ENCODE measurements at places on chromosomes 7 and 10. TPM values are rescaled to one million over a fixed set of nuclear protein-coding genes. Genes with fewer than 3 reads are reported as not detected.

The HEPACAM2 gene
- total RNA-seq, result not detected

DNA sequence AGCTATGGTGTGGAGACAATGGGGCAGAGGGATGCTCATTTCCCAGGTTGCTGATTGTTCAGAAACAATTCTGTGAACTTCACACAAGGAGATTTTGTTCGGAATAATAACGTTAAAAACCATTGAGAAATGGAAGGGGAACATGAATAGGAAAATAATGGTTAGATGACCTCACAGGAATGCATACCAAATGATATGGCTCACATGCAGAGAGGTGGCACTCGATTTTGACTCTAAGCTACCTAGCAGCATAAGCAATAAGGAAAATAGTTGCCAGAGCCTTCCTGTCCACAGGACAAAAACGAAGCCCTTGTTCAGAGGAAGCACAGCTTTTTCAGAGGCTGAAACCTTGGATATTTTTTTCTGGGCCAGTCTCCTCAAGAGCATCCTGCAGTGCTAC lies 293.1 kb downstream of the ZEB1 start:
- no peaks in the 10 kb centered on the region for H3K36me3 ChIP-seq
- no peak overlapping the region for H3K27ac ChIP-seq
- H3K4me3 ChIP-seq, result no peak overlapping the region
- no peaks in the 10 kb centered on the region for H3K4me1 ChIP-seq

The ETV1 gene
- total RNA-seq, result 15.8 TPM

GRCh38 chr7:28922624-28923331 lies 35.4 kb downstream of the TRIL start:
- no peaks in the 10 kb centered on the region for H3K4me1 ChIP-seq
- no peaks in the 10 kb centered on the region for H3K36me3 ChIP-seq
- H3K27ac ChIP-seq, result no peak overlapping the region
- H3K4me3 ChIP-seq, result no peak overlapping the region

DNA sequence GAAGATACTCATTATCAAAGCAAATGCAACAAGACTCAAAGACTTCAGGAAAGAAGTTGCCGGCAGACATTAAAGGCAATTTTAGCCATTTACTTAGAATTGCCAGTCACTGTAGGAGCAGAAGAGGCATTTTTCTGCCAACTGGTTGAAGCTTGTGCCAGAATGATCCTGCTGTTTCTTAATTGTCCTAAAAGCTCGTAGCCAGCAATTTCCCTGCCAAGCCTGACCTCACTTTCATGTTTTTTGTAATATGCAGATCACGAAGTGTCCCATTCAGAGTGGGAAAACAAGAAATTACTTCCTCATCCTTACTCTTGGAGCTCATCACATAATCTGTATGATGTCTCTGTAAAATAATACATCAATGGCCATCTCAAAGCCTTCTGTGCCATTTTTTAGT lies 130.9 kb upstream of the ANKRD1 start:
- no peaks in the 10 kb centered on the region for H3K36me3 ChIP-seq
- H3K4me3 ChIP-seq, result no peak overlapping the region
- H3K27me3 ChIP-seq, result no peaks in the 10 kb centered on the region
- H3K27ac ChIP-seq, result no peak overlapping the region

DNA sequence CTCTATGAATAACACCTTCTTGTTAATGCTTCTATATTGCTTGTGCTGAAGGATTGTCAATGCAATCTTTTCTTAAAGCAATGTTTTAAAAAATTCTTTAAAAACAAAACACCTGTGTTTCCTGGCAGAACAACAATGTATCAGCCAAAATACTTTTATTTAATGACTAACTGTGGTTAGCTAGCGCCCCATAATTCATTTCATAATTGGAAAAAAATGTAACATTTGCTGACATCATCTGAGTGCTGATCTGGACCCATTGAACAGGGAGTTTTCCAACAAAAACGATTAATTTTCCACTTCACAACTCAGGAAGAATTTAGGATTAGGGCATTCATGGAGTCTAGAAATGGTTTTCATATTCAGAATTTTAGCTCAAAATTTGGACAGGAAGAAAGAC lies 137.6 kb upstream of the CDK6 start:
- H3K4me3 ChIP-seq, result no peak overlapping the region
- H3K27me3 ChIP-seq, result no peaks in the 10 kb centered on the region
- no peak for DNase-seq
- no peak overlapping the region for H3K27ac ChIP-seq

- peaks cover 5% of the 10 kb centered on the region for H3K4me1 ChIP-seq
- peak overlapping the region; percentile 100 for H3K4me3 ChIP-seq
- DNase-seq, result no peak
- peak overlapping the region; percentile 81 for H3K27ac ChIP-seq
- peaks cover 13% of the 10 kb centered on the region for H3K36me3 ChIP-seq
These were observed 560 bp downstream of the GBF1 start for GRCh38 chr10:102245932-102246251.

The FAM237B gene
- not detected for total RNA-seq

The NDUFA5 gene
- total RNA-seq, result 49.3 TPM

DNA sequence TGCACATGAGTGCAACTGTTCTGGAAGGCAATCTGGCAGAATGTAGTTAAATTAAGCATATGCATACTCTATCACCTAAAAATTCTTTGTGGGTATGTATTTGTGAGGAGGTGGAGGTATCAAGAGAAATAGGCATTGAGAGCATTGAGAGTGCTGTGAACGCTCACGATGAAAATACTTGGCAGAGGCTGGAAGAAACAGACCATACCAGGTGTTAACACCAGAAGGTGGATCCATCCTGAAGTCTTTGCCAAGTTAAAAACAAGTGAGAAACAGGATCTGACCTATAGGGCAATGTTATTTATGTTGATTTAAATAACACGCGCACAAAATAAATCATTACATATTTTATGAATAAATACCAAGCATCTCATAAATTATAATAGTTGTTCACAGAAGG lies 311.6 kb downstream of the PCLO start:
- H3K27ac ChIP-seq, result no peak overlapping the region
- H3K36me3 ChIP-seq, result no peaks in the 10 kb centered on the region
- no peaks in the 10 kb centered on the region for H3K4me1 ChIP-seq
- no peaks in the 10 kb centered on the region for H3K27me3 ChIP-seq
- no peak overlapping the region for H3K4me3 ChIP-seq
- no peak for DNase-seq

- no peaks in the 10 kb centered on the region for H3K36me3 ChIP-seq
- no peaks in the 10 kb centered on the region for H3K27me3 ChIP-seq
- H3K4me1 ChIP-seq, result no peaks in the 10 kb centered on the region
- H3K4me3 ChIP-seq, result no peak overlapping the region
These were observed 365.2 kb upstream of the MEOX2 start for GRCh38 chr7:16051561-16052255.

The PLCE1 gene
- total RNA-seq, result 22.8 TPM

DNA sequence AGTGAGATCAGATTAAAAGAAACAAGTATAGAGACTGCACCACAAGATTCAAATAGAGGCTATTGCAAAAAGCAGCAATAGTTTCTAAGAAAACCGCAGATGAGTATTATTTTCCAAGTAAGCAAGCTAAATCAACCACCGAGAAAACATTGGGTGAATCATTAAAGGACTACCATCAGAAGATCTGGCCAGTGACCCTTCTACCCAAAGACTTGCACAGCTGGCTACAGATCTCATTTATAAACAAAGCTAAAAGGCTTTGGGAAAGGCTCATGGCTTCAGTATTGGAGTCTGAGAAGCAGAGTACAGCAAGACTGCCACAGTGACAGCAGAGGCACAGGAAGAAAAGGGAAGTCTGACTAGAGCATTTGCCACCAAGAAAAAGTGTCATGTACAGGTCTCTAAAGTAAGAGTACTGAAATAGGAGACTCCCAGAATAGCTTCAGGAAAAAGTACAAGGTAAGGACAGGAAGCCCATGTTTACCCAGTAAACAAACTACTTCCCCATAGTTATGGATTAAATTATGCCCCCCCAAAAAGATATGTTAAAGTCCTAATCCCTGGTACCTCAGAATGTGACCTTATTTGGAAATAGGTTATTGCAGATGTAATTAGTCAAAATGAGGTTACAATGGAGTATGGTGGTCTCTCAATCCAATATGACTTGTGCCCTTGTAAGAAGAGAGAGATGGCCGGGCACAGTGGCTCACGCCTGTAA lies 19.0 kb downstream of the STEAP1 start:
- no peaks in the 10 kb centered on the region for H3K36me3 ChIP-seq
- no peaks in the 10 kb centered on the region for H3K27me3 ChIP-seq
- H3K27ac ChIP-seq, result no peak overlapping the region
- H3K4me3 ChIP-seq, result no peak overlapping the region
- no peaks in the 10 kb centered on the region for H3K4me1 ChIP-seq
- no peak for DNase-seq

The TMEM176B gene
- total RNA-seq, result 0.35 TPM

- H3K27ac ChIP-seq, result no peak overlapping the region
- no peaks in the 10 kb centered on the region for H3K36me3 ChIP-seq
- no peaks in the 10 kb centered on the region for H3K27me3 ChIP-seq
- no peak overlapping the region for H3K4me3 ChIP-seq
- H3K4me1 ChIP-seq, result no peaks in the 10 kb centered on the region
- no peak for DNase-seq
These were observed 73.9 kb downstream of the SH2D4B start for GRCh38 chr10:80611481-80612185.

DNA sequence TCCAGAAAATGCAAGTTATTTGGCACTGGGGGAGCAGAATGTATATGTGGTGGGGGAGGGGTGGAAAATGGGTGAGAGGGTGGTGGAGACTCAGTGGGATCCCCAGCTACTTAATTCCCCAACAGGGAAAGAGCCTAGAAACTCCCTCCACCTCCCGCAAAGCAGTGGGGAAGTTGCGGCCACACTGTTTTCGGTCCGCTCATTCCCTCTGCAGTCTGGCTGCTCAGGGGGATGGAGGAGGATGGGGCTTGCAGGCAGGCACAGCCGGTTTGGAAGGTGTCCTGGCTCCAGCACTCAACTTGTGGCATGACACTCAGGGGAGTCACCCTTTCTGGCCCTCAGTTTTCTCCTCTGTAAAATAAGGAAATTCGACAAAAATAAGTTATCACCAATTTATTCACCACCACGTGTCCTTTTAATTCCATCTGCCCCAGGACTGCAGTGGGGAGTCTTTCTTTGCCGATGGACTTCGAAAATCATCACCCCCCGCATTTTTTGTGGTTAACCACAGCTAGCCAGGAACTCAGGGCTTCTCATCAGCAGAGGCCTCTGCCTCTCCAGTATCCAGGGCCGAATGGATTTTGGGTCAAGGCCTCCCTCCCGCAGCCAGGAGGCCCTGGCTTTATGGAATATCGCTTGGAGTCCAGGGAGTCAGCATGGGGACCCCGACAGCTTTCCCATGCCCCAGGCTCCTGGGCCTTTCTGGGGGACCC lies 1.6 kb upstream of the HTRA1 start:
- no peaks in the 10 kb centered on the region for H3K36me3 ChIP-seq
- no peak overlapping the region for H3K27ac ChIP-seq
- no peak for DNase-seq
- H3K27me3 ChIP-seq, result peaks cover 75% of the 10 kb centered on the region
- H3K4me3 ChIP-seq, result no peak overlapping the region

GRCh38 chr10:27626890-27627289 lies 118.7 kb downstream of the MKX start:
- no peak for DNase-seq
- no peak overlapping the region for H3K27ac ChIP-seq
- H3K36me3 ChIP-seq, result no peaks in the 10 kb centered on the region
- no peaks in the 10 kb centered on the region for H3K27me3 ChIP-seq
- peaks cover 3% of the 10 kb centered on the region for H3K4me1 ChIP-seq

DNA sequence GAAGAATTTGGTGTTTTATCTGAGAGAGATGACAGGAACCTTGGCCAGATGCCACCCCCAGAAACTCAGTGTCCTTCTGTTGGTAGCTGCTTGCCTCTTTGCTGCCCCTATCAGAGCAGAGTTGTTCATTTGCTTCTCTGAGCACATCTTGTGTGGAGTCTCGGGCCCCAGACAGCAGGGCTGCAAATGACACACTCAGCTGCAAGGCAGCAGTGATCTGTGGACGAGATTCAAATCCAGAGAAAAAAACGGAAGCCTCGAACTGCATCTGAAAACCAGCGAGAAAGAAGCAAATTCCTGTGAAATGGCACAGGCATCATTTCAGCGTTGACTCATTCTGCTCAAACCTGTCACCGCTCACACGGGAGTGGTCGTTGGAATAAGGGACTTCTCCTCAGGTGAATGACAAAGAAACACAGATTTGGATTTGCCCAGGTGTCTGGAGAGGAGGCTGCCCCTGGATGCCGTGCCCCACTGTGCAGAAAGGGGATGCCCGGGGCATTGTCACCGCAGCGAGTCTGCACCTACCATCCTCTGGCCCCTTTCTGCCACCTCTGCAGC lies 144.7 kb downstream of the PFKFB3 start:
- peak; percentile 58 for DNase-seq
- no peak overlapping the region for H3K4me3 ChIP-seq
- H3K36me3 ChIP-seq, result no peaks in the 10 kb centered on the region

- no peak overlapping the region for H3K27ac ChIP-seq
- peaks cover 3% of the 10 kb centered on the region for H3K36me3 ChIP-seq
- no peak overlapping the region for H3K4me3 ChIP-seq
- no peaks in the 10 kb centered on the region for H3K27me3 ChIP-seq
- H3K4me1 ChIP-seq, result no peaks in the 10 kb centered on the region
- peak; percentile 66 for DNase-seq
These were observed 2.0 kb downstream of the ANKRD2 start for GRCh38 chr10:97574374-97575126.

The SPDYE8 gene
- not detected for total RNA-seq

The PIP gene
- not detected for total RNA-seq

GRCh38 chr10:14131261-14131960 lies 199.3 kb downstream of the FRMD4A start:
- no peaks in the 10 kb centered on the region for H3K27me3 ChIP-seq
- DNase-seq, result no peak
- H3K4me1 ChIP-seq, result no peaks in the 10 kb centered on the region
- H3K4me3 ChIP-seq, result no peak overlapping the region

The CPVL gene
- total RNA-seq, result 34.3 TPM

DNA sequence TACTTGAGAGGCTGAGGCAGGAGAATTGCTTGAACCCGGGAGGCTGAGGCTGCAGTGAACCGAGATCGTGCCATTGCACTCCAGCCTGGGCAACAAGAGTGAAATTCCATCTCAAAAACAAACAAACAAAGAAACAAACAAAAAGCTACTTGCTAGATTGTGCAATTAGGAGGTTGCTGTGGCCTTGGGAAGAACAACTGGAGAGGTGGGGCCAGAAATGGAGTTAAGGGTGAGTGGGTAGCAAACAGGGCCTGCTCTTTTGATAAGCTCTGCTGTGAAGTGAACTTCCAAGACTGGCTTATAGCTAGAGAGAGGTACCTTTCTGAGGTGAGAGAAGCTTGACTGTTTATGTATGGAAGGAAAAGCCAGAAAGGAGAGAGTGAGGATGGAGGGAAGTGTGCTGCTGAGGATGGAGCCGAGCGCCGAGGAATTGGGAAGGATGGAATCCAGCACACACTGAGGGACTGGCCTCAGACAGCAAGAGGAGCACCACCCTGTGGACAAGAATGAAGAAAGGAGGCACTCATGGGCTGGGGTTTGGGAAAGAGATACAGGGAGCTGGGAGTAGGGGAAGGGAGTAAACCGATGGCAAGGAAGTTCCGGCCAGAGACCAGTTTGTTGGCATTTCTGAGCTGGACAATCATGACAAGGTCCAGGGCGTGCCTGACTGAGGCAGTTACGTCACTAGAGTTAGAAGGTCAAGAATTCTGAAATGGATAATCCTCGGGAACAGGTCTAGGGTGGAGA lies 7.0 kb upstream of the RPEL1 start:
- H3K4me1 ChIP-seq, result no peaks in the 10 kb centered on the region
- no peak overlapping the region for H3K4me3 ChIP-seq
- H3K36me3 ChIP-seq, result no peaks in the 10 kb centered on the region

Data from endodermal cell (in vitro differentiated cells).